ENCODE measurements at places on chromosomes 1 and 21.

- DNase-seq = no peak
These were observed 31.6 kb downstream of the ZMYND12 start for GRCh38 chr1:42424201-42424600.

DNA sequence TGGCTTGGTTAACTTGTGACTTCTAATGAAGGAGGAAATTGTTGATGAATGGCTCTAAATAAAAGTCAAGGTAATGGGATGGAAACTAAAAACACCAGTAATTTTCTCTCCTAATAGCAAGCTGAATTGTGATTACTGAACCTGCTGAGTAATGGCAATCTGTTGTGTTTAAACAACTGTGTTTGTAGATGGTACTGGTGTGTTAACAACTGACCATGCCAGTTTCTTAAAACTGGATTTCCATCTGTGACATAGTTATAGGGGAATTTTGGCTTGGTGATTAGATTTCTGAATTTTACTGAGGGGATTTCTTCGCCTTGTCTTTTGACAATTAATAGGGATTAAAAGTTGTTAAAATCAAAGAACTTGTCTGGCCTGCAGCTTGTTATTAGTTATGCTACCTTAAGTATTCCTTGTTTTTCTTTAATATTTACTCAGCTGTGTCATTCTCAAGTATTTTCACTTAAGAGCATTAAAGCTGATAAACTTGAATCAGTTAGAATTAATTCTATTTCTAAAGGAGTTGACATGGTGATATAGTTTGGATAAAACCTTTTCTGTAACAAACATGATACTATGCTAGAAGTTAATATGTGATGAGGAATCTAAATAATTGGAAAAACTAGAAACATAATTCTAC lies 7.9 kb upstream of the ERO1B start:
- DNase-seq = no peak

DNA sequence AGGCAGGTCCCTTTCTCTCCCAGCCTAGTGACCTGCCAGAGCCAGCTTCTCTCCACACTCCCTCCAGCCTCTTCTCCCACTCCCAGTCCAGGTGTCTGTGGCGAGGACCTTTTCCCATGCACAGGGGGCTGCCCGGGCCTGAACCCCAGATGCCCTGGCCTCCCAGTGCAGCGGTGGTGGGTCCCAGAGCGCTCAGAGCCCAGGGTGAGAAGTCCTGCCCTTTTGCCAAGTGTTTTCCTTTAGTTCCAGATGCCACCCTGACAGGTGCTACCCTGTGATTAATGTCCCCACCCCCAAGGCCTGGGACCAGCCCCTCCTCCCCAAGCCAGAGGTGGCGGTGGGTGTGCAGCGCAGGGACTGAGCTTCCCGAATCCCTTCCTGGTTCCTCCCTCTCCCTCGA lies 90.4 kb downstream of the PAX7 start:
- no peak for DNase-seq

GRCh38 chr1:93416183-93416582 lies 31.7 kb upstream of the FNBP1L start:
- DNase-seq = no peak

DNA sequence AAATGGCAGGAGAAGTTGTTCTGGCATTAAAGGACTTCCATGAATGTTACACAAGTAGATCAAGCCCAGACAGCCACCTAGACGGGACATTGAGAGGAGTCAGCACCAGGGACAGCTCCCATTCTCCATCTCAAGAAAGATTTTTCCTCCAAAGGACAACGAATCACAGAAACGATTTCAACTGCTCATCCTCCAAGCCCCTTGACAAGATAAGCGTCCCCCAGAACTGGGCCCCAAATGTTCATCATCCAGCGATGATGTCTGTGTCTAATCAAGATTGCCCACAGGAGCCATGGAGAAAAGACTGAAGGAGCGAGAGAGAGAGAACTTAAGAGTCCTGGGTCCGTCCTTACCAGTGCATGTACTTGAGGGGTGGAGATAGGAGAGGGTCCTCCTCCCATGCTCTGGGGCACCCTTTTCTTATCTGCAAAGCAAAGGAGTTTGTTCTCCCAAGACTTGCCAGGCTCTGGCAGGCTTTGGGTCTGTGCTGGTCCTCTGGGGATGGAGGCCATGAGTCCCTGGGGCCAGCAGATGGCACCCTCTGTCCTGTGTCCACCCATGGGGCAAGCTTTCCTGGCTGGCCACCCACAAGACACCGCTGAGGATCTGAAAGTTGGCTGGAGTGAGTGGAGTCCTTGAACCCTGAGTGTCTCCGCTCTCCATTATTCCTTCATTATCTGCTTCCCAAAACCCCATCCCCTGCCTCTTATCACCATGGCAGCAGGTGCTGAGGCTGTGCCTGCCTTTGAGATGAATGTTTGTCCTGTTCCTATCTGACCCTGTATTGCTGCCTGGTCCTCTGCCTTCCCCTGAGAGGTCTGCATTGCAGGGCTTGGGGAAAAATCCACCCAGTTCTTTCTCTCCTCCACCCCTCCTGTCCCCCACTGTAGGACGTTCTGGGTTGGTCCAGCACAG lies 164.6 kb downstream of the ACTL8 start:
- DNase-seq = no peak

- no peak for DNase-seq
These were observed 235.4 kb downstream of the TPR start for GRCh38 chr1:186139701-186140100.

- no peak for DNase-seq
These were observed 178.3 kb downstream of the HMCN1 start for GRCh38 chr1:185912504-185912903.
